ENCODE measurements at places on chromosomes 2 and 18.

- no peak for DNase-seq
Measured at GRCh38 chr2:99748344-99748743, 258.5 kb upstream of the REV1 start.

DNA sequence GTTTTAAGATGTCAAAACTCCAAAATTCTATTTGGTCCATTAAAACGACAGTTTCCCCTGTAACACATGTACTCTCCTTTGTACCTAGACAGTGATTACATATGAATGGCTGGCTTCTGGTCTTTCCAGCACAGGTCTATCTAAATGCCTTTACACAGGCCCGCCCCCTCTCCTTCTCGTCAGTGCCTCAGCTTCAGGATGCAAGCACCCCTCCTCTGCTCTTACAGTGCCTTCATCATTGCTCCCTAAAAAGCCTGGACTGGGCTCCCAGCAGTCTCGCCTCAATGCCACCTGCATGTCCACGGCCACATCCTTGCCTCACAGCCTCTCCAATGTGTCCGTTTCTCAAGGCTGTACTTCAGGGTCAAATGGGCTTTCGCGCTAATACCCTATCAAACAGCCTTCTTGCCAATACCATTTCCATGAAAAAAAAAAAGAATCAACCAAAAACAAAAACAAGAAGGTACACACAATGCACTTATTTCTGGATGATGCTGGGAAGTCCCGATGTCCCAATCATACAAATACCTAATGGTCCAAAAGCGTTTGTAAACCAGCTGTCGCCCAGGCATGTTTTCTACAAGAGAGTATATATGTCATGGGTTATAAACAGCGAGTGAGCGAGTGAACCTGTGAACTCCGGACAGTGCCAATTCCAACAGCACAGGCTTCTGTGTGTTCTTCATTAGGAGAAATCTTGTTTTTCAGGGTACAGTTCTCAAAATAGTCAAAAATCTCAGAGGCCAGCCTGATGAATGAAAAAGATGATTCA lies 77.2 kb downstream of the EIPR1 start:
- DNase-seq = no peak

DNA sequence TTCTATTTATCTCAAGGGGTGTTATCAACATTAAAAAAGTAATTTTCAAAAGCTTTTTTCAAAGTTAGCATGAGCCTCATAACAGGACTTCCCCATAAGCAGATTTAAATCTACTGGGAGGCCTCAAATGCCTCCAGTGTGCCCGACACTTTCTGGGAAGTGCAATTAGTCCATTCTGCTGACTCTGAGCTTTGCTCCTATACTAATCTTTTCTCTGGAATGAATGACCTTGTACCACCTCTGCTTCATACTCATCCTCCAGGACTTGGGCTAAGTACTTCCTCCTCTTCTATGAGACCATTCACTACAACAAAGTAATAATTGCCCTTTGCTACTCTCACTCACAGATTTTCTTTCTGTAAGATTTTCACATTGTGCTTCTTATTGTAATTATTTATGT lies 111.1 kb downstream of the RIT2 start:
- no peak for DNase-seq

- DNase-seq = peak; percentile 17
Measured at GRCh38 chr2:151197184-151198108, 64.2 kb downstream of the RBM43 start.

DNA sequence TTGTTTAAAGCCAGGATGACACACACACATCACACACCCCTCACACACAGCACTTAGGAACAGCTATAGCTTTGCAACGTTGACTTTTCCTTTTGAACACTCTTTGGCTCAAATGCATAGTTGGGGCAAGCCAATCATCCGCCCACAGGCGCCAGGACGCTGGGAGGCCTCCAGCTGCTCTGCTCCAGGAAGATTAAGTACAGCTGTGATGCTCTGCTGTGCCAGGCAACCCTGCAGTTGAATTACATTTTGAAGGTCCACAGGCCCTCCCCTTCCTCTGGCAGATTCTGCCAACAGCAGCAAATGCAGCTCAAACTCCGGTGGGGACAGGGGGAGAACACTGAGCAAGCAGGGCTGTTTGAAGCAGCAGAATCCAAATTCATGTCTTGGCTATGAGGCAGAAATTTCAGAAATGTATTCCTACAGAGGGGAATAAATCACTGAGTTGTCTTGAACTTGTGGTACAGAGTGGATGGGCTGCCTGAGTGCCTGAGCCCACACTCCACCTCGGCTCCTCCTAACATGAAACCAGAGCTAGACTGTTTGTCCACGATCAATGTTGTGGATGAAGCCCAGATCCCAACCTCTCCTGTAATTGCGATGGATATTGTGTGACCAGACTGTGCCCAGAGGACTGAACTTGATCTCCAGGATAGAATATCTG lies 86.5 kb upstream of the PPP1CB start:
- no peak for DNase-seq

DNA sequence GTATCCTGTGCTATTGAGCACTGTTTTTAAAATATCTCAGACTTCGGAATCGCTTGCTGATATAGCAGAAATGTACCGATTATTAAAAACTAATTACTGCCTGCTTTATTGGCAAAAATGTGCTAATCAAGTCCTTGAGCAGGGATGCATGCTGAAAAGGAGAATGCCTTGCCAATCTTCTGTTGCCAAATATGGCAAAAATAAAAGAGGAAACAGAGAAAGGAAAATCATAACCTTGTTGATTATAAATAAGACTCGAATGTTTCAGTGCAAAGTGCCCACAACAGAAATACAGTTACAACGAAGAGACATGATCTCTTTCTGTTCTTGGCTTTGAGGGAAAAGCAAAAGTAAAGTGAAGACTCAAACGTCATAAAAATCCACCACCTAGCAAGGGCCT lies 248.5 kb downstream of the TMEM182 start:
- DNase-seq = no peak

DNA sequence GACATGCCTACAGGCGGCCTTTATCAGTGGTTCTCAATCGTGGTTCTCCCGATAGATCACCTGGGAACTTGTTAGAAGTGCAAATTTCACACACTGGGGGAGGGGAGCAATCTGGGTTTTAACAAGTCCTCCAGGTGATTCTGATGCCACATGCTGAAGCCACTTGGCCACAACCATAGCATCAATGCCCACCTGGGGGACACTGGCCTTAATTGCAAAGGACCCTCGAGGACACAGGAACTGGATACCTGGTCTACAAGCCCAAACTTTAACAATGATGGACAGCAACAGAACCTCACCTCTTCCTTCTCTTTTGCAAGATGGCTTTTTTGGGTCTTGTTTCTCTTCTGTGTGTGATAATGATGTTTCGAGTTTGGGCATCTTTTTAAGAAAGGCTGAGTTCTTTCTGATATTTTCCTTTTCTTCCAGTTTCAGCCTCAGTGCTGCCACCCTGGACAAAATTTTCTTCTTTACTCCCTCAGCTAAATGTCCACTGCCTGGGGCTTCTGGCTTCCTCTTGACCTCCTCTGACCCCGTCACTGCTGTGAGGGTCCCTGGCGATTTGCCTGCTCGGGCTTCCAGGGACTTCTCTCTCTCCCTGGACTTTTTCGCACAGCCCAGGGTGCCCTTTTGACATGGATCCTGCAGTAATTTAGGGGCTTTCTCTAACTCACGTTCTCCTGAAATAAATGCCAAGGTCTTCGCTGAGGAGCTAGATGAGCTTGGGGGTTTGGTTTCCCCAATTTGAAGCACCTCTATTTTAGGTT lies 94.2 kb downstream of the ALPK2 start:
- DNase-seq = no peak

DNA sequence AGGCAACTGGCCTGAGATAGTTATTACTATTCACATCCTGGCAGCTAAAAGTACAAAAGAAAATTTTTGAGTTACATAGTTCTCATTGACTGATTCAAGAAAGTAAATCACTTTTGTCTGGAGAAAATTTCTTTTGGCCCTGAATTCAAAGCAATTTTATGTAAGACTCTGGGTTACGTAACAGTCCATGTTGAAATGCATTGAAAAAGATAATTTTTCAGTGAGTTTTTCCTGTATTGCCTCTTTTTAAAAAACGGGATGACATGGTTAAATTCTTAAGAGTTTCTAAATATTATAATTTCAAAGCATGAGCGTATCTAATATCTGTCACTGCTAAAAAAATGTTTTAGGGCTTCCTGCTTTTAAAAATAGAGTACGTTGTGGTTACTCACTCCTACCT lies 72.7 kb downstream of the ANKRD12 start:
- DNase-seq = peak; percentile 83

- peak; percentile 29 for DNase-seq
Measured at GRCh38 chr2:191845248-191845715, 1.6 kb downstream of the CAVIN2 start.

DNA sequence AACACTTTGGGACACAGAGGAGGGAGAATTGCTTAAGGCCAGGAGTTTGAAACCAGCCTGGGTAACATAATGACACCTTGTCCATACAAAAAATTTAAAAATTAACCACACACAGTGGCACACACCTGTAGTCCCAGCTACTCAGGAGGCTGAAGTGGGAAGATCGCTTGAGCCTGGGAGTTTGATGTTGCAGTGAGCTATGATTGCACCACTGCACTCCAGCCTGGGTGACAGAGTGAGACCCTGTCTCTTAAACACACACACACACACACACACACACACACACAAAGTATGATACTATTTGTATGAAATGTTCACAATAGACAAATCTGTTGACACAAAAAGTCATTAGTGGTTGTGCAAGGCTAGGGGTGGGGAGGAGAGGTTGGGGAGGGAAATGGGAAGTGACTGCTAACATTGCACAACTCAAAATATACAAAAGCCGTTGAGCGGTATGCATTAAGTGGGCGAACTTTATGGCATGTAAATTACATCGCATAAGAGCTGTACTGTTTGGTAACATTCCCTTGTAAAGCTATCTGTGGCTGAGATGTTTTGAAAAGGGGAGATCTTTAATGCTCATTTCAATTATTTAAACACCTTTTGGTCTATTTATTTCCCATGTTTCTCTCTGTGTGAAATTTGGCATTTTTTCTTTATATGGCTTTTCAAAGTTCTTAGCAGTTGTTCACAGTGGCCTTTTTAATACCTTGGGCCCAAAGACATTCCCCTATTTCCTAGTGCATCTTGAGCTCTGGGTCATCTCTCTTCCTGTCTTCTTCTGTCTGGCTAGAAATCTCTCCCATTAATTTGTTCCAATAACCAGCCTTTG lies 58.9 kb upstream of the ZNF516 start:
- peak; percentile 91 for DNase-seq

DNA sequence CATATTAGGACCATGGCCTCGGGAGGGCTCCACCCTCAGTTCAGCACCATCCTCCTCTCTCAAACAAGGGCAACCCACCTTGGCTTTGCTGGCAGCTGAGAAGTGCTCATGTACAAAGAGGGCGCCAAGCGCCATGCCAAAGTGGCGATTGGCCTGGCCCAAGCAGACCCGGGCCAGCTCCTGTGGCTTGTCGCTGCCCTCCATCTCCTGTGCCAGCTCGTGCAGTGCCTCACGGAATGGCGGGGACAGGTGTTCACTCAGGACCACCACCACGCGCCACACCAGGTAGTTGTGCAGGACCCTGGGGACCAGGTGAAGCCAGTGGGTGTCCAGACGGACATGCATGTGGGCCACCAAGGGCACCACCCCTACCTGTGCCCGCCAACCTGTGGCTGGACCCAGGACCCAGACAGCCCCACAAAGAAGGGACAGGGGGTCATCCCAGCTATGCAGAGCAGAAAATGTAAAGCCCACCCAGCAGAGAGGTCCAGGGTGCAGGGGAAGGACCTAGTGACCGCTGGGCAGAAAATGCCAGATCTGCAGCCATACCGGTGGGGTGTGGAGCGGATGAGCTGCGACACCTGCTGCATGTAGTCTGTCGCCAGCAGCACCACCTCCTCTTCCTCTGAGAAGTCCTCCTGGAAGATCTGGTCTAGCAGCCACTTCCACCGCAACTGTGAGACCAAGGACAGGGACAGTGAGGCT lies 3.6 kb downstream of the ECEL1 start:
- no peak for DNase-seq

- DNase-seq = no peak
Measured at GRCh38 chr2:67201521-67201920, 195.6 kb upstream of the ETAA1 start.

DNA sequence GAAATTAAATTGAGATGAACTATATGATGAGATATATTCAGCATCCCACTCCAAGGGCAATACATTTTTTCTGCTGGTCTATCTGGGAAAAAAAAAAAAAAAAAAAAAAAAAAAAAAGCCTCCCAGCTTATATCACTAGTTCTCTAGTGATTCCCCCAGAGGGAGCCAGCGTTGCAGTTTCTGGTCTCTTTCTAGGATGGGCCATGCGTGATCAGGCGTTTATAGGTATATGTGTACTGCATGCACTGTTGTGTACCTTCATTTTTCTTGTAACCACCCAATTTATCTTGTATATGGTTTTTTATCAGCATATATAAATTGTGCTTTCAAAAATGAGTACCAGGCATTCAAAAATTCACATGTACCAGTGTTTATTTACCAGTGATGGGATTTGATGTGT lies 35.1 kb downstream of the DCDC2C start:
- DNase-seq = no peak

GRCh38 chr2:15588329-15588919 lies 3.2 kb upstream of the DDX1 start:
- DNase-seq = peak; percentile 51

DNA sequence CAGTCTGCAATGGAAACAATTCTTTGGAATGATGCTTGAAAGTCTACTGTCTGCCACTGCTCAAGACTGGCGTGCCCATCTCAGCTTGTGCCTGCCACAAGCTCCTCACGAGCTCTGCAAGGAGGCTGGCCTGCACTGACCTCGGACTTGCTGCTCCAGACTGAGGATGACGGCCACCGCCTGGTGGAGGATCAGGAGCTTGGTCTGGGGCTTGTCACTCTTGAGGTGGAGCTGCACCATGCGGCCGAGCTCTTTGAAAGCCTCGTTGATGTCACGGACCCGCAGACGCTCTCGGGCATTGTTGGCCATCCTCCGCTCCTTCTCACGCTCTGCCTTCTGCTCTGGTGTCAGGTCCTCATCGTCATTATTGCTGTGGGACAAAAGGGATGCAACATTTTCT lies 269.4 kb upstream of the CCDC68 start:
- no peak for DNase-seq

DNA sequence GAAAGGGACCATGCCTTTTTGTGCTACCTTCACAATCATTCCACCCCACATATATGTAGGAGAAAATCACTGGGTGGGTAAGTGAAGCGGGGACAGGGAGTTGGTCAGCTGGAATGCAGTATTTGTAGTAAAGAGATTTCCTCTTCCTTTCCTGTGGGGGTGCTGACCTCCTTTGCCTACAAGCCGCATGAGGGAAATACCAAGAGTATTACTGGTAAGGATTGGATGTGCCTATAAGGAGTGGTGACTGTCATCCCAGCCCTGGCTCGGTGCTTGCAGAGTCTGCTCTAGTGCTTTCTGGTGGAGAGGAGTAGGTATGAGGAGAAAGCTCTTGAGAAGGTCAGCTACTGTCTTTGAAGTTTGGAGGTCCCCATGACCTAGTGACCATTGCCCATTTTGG lies 324.6 kb downstream of the HRH4 start:
- DNase-seq = no peak

DNA sequence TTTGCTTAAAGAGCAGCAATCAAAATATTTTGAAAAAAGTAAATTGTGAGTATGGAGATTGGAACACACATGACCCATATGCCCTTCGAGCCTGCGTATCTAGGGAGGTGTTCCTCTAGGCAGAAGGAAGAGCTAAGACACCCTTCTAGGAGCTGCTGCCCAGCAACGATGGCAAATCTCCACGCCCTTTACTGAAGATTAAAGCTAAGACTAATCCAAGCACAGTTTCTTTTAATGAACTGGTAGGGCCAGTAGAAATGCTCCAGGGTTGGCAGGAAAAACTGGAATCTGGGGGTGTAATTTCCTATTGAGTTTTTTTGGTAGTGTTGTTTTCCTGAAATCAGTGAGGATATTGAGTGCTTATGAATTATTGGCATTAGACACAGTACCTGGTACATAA lies 712 bp upstream of the SERPINB13 start:
- no peak for DNase-seq

- no peak for DNase-seq
Measured at GRCh38 chr2:142325870-142326269, 195.1 kb upstream of the LRP1B start.

All from inflammatory macrophage treated with lipopolysaccharide for 1 hour (primary cell).